ENCODE measurements at places on chromosomes 2 and 18. TPM values are rescaled to one million over a fixed set of nuclear protein-coding genes. Genes with fewer than 3 reads are reported as not detected.

ARMC9 gene
- 11.0 TPM for total RNA-seq

IL36RN gene
- not detected for total RNA-seq

UGT1A6 gene
- total RNA-seq, result not detected

C1QL2 gene
- total RNA-seq, result not detected

KCNG3 gene
- 0.08 TPM for total RNA-seq

ALLC gene
- not detected for total RNA-seq

ADAM23 gene
- total RNA-seq, result 0.18 TPM

RTP5 gene
- not detected for total RNA-seq

SCN3A gene
- 9.5 TPM for total RNA-seq

PCARE gene
- total RNA-seq, result not detected

MTIF2 gene
- total RNA-seq, result 47.1 TPM

MYO7B gene
- 3.7 TPM for total RNA-seq

DNA sequence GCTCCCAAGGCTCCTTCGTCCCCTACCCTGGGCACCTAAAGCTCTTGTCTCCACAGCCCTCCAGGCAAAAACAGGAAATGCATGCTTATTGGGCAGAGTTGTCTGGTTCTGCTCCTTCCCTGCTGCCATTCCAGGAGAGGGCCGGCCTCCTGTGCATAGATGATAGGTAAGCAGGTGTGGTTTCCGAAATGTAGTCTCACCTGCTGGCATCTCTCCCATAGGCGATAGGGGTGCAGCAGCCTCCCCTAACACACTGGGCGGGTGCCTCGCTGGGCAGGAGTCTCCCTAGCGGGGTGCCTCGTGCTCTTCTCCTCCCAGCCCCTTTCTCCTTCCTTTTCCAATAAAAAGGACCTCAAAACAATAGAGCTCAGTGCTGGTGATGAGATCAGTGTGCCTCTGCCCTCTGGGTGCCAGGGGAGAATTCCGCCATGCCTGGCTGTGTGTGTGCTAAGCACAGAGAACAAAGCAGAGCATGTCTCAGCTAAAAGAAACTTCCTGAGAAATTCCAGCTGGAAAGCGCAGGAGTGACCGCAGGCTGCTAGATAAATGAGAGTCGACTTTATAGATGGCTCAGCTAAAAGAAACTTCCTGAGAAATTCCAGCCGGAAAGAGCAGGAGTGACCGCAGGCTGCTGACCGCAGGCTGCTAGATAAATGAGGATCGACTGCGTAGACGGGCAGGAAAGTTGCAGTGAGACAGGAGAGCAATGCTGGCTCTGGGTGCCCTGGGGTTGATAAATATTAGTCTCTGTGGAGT lies 11.3 kb upstream of the PXDN start:
- no peak for DNase-seq

- no peak for DNase-seq
Observed at GRCh38 chr2:28755421-28755820, 3.8 kb downstream of the PPP1CB start.

GRCh38 chr2:32404691-32405090 lies 47.9 kb downstream of the BIRC6 start:
- DNase-seq, result no peak

DNA sequence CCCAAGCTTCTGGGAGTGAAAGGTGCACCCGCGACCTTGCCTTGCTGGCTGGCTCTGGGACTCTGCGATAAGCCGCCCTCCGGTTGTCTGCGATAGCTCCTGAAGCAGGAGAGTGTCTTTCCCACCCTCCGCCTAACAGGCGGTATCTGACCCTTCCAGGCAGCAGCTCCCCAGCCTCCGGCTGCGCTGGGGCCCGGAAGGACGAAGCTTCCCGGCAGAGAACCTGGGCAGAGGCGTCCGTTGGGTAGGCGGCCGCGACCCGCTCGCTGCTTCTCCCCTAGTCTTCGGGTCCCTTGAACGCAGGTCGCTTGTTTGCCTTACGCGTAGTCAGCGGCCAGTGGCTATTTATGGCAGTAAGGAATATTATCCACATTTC lies 446 bp upstream of the RHBDD1 start:
- DNase-seq, result no peak

GRCh38 chr2:117065912-117066311 lies 748.6 kb upstream of the DDX18 start:
- DNase-seq, result no peak

- no peak for DNase-seq
Observed at GRCh38 chr2:25570161-25570845, 103.1 kb downstream of the DTNB start.

DNA sequence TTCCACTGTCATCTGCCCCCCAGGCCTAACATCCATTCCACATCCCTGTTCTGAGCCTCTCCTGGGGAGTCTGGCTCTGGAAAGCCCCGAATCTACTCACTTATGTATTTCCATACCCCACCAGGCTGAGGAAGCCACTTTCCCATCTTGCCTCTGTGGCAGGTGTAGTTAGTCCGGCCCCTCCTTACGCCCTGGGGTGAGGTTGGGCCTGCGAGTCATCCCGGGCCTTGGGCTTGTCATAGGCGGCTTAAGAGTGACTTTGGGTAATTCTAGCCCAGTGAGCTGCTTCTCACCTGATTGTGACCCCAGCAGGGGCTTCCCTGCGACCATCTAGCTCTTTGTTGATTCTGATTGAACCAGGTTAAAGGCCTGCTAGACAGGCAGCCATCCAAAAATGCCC lies 21.1 kb downstream of the PCARE start:
- DNase-seq, result no peak

DNA sequence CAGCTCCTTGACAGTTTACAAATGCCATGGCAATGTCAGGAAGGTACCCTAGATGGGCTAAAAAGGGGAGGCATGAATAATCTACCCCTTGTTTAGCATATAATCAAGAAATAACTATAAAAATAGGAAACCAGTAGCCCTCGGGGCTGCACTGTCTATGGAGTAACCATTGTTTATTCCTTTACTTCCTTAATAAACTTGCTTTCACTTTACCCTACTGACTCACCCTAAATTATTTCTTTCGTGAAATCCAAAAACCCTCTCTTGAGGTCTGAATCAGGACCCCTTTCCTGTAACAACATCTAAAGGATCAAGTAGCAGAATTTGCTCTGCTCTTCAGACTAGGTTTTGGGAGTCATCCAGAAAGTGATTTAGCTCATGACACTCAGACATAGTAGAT lies 43.7 kb downstream of the CD8B2 start:
- DNase-seq, result no peak

DNA sequence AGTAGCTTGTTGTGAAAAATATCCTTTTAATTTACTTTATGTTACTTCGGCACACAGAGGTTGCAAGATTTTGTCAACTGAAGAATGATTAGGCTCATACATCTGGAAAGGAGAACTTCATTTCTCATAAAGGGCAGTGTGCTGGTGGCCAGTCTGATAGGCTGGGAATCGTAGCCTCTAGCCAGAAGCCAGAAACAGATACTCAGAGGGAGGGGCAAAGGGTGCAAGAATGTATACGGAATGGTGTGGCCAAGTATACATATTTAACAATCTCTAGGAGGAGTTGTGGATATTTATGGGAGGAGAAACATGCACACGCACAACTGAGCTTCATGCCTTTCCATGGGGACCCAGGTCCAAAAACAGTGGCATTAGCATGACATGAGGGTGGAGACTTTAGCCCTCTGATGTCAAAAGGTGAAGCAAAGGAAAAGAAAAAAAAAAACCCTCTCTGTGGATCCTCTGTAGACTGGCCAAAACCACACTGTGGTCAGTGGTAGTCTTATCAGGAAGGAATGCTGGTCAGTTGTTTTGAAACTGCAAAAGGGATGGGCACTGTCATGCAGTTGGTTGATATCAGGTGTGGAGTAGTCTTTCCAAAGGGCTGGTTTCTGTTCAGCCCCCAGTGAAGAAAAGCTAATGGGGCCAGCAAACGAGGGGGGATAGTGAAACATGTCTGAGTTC lies 34.9 kb upstream of the APCDD1 start:
- no peak for DNase-seq

DNA sequence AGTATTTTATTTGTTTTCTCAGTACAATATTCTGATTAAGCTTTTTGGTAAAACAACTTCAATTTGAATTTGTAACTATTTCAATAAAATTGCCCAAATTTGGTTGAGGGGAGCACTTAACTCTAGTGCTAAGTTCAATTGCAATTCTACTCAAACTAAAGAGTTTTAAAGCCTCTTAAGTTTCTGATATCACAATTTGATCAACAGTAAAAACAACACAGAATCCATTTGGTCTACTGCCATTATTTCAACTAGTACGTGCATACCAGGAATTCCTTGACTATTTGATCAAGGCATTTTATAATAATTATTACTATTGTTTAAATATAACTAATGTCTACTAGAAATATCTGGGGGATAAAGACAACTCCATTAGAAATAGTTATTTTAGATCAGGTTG lies 150.9 kb downstream of the ROCK1 start:
- DNase-seq, result no peak

DNA sequence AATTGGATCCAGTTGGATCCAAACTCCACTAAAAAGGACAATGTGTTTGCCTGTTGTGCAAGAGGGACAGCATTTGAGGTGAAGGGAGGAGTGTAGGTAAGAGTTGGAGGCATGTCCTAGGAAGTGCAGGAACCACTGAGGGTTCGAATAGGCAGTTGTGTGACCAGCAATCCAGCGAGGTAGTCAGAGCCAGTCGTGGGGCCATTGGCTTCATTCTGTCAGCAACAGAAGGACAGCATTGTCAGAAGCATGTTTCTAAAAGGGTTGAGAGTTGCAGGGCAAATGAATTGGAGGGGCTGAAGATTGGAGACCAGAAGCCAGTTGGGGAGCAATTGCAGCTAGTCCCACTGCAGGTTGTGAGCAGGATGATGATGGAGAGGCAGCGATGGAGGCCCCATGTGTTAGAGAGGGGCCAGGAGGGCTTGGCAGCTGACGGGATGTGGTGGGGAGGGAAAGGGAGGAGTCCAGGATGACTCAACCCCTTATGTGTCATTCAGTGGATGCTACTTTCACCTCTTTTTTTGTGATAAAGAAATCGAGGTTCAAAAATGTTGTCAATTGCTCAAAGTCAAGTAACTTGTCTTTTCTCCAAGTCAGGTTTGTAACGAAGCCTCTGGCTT lies 96.7 kb upstream of the SIX3 start:
- DNase-seq, result no peak

DNA sequence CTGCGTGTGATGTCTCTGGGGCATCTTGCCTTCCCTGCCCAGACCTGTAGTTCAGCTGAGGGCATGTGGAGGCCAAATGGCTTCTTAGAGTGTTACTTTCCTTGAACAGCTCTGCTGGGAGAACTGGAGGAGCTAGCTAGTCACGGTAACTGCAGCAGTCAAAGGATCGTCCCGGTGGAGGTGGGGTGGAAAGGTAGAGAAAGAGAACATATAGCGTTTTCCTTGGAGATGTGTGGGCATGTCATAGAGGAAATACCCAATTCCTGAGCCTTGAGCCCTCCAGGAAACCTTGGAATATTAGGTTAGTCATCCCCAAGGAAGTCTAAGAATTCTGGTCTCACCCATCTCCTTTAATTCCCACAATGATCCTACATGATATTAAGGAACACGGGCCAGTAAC lies 33.5 kb upstream of the IL37 start:
- no peak for DNase-seq

DNA sequence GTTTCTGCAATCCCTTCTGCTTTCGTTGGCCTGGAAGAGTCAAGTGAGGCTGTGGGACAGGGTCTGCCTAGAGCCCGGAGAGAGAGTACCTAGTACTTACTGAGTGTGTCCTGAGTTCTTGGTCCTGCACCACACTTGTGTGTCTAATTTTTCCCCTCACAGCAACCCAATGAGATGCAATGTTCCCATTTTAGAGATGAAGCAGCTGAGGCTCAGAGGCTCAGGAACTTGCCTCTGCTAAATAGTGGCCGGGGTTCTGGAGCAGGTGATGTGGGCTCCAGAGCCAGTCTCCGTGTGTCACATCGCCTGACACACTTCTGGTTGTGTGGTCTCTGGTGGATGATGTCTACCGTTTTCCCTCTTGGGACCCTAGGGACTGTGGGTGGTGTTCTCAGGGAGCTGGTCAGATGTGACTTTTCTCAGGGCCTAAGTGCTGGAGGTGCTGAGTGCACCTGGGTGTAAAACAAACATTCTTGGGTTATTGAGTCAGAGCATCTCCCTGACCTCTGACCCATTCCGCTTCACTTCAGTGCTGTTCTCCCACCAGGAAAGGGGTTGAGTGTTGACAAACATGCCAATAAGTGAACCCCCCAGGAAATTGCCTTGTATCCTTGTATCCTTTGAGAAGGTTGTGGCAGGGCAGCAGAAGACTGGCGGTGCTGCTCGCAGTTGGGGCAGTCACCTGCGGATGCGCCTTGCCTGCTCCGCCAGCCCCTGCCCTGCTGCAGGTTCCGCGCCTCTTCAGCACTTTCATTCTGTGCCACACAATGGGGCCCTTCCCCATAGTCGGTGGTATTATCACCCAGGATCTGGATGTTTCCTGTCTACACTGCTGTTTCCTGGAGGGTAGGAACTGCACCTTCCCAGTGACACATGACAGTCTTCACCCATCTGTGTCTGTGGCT lies 32.1 kb downstream of the HK2 start:
- no peak for DNase-seq

DNA sequence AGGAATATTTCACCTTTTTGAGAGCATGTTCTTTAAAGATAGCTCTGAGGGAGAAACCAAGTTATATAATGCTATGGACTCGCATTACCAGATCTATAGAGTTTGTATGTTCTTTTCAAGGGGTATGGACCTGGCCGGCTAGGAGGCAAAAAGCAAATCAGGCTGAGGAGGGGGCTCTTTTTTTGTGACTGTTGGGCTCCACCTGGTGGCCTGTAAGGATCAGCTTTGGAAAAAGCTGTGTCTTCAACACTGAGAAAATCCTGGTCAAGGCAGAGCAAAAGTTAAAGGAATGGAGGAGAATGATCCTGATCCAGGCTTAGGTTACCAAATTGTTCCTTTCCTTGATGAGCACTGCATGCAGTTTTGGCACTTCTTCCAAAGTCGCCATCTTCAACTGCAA lies 180.5 kb downstream of the DIS3L2 start:
- DNase-seq, result peak; percentile 60

DNA sequence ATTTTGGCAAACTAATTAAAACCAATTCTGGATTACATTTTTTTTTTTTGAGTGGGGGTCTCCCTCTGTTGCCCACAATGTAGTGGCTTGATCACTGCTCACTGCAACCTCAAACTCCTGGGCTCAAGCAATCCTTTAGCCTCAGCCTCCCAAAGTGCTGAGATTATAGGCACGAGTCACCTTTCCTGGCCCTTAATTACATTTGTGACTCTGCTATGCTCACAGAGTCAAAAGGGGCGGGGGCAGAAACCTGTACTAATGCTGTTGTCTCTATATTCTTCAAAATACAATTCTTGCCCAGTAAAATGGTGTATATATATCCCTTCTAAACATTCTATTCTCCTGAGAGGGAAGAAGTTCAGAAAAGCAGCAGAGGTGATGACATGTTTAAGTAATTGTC lies 23.2 kb downstream of the PRKD3 start:
- DNase-seq, result no peak

GRCh38 chr18:79570266-79571201 lies 109.1 kb upstream of the CTDP1 start:
- no peak for DNase-seq

GRCh38 chr2:105085525-105085924 lies 47.7 kb downstream of the MRPS9 start:
- no peak for DNase-seq

DNA sequence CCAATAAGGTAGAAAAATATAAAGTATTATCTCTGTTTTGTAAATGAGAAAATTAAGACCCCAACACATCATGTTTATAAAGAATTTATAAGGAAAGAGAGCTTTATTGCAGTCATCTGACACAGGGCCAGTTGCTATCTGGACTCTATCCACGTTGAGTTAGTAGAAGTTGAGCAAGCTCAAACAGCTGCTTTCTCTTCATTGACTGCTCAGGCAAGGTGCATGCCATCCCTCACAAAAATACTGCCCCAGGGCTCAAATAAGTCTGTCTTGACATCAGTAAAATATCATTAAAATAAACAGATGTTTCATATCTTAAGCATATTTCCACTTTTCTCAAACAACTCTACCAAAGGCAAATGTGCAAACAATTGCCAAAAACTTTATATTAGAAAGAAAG lies 14.8 kb downstream of the COL5A2 start:
- DNase-seq, result no peak
